Effector CD4-positive, alpha-beta T cell (primary cell): ENCODE measurements at places on chromosomes 16 and 17.

- DNase-seq: no peak
Measured at GRCh38 chr17:37045351-37045922, 96.7 kb downstream of the AATF start.

GRCh38 chr17:37043201-37043600 lies 94.4 kb downstream of the AATF start:
- DNase-seq: no peak

DNA sequence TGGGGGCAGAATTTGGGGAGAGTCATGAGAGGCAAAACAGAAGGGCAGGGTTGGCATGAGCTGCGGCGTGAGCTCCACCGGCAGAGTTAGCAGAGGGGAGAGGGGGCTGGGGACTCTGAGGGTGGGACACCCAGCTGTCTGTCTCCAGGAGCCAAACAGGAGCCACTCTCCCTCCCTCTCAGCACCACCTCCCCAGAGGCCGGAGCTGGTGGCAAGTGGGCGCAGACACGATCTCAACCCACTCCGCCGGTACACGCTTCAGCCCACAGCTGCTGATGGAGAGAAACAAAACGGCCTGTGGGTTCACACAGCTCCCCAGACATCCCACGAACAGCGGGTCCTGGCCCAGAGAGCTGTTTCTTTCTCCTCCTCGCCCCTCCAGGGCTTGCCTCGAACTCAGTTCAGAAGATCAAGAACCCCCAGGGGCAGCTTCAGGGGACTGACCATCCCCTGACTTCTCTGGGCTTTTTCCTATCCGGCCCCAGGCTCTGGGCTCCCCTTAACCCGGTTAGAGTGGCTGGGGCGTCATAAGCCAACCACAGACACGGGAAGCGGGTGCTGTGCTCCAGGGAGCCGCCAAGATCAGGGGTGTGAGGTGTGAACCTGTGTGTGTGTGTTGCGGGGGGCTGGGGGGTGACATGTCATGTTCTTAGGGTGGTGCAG lies 7.6 kb downstream of the RHBDF2 start:
- no peak for DNase-seq

GRCh38 chr17:31900877-31901276 lies 631 bp downstream of the UTP6 start:
- DNase-seq: no peak

DNA sequence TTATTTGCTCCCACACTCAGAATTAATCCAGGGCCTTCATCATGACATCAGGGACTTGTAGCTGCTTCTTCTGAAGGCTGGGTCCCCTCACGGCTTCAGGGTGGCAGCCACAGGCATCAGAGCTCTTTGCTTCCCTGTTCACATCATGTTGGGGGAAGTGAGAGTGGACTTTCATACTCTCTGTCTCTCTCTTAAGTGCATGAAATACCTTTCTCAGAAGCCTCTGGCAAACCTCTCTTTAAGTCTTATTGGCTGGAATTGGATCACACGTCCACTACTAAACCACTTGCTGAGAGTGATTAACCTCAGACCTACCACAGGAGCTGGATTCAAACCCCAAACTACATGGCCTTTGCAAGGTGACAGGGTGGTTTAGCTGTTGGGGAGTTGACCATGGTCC lies 17.7 kb upstream of the SALL1 start:
- DNase-seq: no peak

DNA sequence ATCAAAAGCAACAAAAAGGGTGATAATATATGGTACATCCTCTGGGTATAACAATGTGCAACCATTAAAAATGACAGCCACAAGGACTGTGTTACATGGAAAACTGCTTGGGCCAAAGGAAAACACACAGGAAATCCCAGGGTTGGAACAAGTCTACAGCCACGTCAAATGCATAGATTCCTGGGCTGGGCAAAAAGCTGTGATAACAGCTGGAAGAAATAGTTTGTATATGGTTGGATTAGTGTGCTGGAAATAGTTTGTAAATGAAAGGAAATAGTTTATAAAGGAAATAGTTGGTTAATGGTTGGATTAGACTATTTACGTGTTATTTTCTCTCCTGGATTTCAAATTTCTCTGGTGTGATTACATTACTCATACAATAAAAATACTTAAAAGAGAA lies 2.6 kb downstream of the HSD17B2 start:
- DNase-seq: no peak

DNA sequence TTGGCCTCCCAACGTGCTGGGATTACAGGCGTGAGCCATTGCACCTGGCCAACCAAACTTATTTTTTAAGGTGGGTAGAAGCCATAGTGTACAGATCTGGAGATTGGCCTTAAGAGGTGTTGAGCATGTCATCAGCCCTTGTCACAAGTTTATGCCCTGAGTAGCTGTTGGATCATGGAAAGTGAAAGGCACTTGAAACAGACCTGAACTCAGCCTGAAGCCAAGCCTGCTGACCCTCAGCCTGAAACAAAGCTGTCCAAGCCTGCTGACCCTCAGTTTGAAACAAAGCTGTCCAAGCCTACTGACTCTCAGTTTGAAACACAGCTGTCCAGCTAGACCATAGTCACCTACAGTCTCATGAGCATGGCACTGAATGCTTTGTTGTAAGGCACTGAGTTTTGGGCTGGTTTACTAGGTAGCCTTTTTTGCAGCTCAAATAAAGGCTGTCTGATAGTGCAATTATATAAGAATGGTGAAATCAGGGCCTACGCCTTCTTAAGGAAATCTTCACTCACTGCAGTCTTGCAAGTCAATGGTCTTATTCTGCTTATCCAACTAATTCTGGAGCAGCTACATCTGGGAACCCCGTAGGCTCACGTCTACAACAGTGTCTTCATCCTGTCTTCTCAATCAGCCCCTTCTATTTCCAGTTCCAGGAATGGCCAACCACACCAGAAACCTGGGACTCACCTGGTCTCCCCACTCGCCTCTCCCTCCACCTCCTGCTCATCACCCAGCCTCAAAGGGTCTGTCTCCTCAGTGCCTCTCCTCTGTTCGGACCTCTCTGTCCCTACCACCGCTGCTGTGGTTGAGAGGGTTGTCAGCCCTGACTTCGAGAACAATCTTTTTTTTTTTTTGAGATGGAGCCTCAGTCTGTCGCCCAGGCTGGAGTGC lies 2.9 kb upstream of the NPIPB15 start:
- no peak for DNase-seq

DNA sequence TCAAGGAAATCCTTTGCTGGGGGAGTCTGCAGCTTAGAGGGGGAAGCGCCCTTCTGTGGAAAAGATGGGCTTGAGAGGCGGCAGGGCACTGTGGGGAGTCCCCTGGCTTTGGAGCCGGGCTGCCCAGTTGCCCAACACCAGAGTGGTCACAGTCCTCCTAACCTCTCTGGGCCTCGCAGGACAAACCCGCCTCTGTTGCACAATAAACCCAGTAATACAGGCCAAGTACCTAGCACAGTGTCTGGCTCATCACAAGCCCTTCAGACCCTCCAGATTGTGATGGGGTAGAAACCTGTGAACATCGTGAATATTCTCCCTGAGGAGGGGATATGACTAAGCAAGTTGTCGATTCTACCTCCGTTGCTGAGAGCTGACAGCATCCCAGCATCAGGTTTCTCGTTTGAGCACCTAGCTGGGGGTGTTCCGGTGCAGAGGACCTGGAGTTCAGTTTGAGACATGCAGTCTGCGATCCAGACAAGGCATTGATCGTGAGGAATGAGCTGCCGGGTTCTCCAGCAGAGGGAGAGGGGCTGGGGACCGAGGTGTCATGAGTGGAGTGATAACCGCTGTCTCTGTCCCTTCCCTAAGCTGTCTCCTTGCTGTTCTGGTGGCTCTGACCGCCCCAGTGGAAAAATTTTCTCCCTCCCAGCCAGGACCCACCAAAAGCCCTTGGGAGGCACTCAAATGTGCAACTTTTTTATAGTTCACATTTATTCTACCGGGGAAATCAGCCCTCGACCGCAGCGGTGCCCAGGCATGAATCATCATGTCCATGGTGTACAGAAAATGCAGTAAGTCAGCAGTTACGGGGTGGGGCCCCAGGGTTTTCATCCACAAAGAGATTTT lies 161.9 kb downstream of the WSCD1 start:
- no peak for DNase-seq

DNA sequence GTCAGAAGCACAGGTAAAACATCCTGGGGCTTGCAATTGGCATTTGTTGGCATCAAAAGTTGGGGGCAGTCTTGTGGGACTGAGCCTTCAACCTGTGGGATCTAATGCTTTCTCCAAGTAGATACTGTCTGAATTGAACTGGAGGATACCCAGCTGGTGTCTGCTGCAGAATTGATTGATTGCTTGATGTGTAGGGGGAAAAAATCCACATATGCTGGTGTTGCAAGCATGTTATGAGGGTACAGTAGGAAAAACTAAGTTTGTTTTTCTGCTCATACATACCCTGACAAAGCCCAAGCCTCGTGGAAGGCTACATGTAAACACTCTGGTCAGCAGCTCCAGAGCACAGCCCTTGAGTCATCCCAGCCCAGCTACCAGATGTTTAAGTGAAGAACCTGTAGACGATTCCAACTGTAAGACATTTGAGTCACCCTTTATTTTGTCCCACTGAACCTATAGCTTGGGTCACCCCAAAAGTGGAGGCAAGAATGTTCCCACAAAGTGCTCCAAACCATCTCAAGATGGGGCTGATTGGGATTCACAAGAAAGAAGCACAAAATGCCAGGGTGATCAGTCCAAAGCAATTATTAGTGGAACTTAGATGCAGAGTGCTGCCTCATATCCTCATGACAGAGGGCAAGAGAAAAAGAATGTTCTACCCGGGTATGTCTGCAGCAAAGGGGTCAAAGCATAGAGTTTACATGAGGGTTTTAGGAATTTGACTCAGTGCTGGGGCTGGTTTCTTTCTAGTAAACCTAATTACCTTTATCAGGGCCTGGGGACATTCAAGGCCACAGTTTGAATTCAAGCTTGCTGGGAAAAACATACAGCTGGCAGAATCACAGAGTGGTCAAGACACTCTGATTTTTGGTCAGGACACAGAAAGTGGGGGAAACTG lies 9.6 kb upstream of the APPBP2 start:
- no peak for DNase-seq

DNA sequence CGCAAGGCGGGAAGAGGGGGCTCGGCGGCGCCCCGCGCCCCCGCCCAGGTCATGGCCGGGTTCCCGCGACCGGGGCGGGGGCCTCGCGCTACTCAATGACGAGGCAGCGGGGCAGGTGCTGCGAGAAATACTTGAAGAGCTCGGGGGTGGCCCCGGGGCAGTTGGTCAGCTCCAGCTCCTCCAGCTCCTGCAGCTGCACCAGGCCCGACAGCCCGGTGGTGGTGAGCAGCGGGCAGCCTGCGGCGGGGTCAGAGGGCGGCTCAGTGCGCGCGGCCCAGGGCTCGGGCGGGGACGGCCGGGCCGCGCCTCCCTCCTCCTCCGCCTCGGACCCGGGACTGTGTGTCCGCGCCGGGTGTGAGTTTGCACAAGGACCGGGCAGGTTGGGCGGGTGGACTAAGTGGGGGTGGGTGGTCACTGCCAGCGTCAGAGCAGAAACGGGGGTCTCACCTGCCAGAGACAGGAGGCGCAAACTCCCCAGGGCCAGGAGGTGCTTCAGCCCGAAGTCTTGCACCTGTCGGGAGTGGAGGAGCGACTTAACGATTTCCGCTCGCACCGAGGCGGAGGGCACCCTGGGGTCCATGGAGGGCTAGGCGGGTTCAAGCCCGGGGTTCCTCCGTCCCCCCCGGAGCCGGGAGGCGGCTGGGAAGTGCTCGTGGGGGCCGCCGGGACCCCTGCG lies 4.1 kb upstream of the WDR24 start:
- no peak for DNase-seq

DNA sequence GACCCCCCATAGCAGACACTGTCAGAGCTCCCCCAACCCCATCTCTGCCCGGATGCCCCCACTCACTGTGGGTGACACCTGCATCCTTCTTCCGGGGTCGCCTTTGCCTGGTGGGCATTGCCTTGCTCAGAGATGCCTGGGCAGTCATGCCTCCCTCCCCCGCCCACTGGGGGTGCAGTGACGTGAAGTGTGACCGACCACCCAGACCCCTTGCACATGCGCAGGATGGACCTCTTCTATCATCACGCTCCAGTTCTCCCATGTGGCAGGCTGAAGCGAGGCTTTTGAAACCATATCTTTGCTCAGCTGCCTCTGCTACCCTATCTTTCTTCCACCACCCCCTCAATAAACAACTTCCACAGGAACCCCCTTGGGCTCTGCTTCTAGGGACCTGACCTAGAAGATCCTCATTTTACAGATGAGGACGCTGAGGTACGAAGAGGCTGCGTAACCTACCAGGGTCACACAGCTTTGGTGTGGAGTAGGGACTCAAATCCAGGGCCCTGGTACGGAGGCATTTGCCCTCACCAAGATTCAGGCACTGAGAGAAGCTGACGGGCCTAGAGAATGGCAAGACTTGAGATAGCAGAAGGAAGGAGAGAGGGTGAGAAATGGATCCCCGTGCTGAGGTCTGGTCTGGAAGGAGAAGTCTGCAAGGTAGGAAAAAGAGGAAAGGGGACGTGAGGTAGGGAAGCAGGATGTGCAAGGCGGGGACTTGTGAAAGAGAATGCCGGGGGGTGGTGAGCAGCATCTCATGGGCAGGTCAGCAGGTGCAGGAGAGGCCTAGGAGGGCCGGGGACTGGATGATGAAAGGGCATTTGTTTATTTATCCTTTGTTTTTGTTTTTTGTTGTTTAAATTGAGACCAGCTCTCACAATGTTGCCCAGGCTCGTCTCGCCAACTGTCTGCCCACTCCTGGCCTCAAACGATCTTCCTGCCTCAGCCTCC lies 14.4 kb downstream of the NLRC5 start:
- no peak for DNase-seq

GRCh38 chr17:50318501-50319285 lies 27.2 kb upstream of the XYLT2 start:
- no peak for DNase-seq

DNA sequence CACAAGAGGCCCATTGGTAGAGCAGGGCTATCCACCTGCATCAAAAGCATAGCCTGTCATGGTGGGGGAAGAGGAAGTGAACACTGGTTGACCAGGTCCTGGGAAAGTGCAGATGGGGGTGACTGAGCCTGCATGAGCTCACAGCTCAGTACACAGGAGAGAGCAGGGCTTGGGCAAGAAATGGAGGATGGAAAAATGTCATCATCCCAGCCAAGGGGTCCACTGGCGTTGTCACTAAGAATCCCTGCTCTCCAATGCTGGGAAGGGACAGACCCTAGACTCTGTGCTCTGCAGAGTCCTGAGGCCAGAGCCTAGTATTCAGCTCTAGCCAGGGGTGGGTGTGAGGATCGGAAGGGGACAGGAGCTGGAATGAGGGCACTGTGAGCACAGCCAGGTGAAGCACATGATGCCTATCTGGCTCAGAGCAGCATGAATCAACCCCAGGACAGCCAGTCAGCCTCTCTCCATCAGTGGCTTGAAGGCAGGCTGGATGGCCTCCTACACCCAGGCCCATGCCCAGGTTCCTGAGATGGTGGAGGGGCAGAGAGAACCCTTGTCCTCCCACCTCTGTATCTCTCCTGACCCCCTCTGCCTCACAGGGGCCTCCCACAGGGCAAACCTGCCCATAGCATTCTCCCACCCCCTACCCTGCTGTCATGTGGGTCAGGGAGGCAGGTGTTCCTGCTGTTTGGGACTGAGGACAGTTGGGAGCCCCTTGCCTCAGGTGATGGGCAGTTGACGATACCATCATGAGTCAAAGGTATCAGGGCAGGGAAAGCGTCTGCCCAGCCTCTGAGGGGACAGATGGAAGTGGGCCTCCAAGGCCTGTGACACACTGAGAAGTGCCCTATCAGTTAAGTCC lies 13.8 kb upstream of the CTCF start:
- no peak for DNase-seq

GRCh38 chr17:57852092-57852954 lies 2.5 kb upstream of the MRPS23 start:
- DNase-seq: no peak

- no peak for DNase-seq
Measured at GRCh38 chr16:57633383-57634064, 5.1 kb downstream of the ADGRG1 start.
